SHP77 treated with DMSO at 0.1 percent for 48 hours (cell line): ENCODE measurements at places on chromosomes 2 and 18.
A peak's percentile ranks its signal among the peaks of the same experiment; 100 is the strongest.

- DNase-seq, result no peak
These were observed 32.2 kb downstream of the ZAP70 start for GRCh38 chr2:97745474-97746174.

- DNase-seq, result no peak
These were observed at the start of gene CAVIN2 for GRCh38 chr2:191846515-191847476. Gene CAVIN2 (minus strand): TSS chr2:191847088. CDS start chr2:191846925, 163 bp downstream.

GRCh38 chr2:64996871-64997307, 7.7 kb downstream of the SLC1A4 start:
- no peak for DNase-seq

DNA sequence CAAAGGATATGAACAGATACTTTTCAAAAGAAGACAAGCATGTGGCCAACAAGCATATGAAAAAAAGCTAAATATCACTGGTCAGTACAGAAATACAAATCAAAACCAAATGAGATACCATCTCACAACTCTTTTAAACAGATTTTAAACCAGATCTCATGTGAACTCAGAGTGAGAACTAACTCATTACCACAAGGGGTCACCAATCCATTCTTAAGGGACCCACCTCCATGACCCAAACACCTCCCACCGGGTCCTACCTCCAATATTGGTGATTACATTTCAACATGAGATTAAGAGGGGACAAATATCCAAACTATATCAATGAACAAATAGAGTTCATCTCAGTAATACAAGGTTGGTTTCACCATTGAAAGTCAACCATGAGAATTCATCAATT, 319.8 kb upstream of the GULP1 start:
- no peak for DNase-seq

DNA sequence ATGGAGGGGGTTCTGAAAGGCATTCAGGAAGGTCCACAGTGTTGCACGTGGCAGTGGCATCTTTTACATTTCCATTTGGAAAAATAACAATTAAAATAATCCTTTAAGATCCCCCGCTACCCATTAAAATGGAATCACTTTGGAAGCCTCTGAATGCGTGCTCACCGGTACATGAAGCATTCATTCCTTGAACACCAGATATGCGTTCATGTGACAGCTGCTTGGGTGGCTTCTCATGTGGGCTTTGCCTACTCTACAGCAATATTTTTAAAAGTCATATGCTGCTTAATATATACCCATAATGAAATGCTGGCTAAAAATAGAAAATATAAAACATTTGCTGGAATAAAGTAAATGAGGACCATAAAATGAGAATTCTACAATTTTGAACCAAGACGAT, 14.4 kb upstream of the HAAO start:
- no peak for DNase-seq

DNA sequence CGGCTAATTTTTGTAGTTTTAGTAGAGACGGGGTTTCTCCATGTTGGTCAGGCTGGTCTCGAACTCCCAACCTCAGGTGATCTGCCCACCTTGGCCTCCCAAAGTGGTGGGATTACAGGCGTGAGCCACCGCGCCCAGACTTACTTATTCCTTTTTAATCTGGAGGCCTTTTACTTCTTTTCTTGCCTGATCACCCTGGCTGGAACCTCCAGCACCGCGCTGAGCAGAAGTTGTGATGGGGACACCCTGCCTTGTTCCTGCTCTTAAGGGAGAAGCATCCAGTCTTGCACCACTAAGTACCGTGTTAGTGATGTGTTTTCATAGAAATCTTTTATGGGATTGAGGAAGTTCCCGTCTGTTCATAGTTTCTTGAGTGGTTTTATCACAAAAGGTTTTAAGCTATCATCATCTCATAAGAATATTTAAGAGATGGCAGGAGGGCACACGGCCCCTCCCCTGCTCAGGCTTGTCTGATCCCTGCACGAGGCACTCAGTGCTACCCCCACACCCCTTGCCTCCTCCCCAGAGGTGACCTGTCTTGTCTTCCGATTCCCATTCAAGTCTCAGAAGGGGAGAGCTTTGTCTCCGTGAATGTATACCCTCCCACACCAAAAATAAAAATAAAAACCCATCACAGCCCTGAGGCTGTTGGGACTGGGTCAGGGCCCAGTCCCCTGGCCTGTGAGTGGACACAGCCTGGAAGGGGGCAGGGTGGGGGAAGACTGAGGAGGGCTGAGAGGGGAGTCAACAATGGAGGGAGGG, 65.3 kb upstream of the SMAD7 start:
- DNase-seq, result no peak

DNA sequence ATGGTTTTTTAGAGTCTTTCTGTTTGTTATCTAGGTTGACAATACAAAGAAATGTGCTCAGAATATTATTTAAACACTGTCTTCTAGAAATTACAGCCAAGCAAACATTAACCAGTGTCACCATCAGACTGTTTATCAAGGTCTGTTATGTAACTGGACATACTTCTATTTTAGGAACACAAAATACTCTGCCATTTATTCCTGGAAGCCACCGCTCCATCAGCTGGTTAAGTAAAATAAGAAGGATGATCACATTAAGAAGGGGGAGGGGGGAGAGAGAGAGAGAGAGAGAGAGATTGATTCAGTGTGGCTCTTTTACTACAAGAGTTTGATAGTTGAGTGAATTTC, 47.9 kb downstream of the MBP start:
- peak; percentile 22 for DNase-seq

DNA sequence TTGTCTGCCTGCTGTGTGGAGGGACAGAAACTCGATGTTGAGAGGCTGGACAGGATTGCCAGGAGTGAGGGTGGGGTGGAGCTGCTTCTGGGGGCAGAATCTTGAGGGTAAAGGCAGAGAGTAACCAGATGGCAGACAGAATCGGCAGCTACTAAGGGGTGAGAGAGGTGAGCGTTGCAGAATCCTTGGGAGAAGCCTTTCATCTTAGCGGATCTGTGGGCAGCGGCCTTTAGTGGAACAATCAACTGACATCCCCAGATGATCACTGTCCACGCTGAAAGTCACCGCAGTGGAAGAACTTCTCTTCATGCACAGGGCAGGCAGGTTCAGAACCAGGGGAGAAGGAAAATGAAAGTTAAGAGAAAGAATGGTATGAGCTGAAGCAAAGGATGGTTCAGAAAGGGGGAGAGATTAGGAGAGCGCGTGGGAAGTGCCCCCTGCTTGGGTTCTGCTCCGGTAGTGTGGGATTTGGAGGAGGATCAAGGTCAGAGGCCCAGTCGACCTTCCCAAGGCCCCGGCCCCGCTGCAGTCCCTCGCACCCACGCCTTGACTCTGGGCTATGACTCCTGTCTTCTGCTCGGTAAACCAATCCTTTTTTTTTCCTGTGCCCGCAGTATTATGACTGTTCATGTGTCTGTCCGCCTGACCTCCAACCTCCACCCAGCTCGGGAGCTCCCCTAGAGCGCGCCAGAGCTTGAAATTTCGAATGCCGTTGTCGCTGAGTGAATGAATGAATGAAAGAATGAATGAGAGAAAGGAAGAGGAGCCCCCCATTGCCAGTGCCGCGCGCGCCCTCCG, 584 bp downstream of the BOLA3 start:
- DNase-seq, result no peak

- DNase-seq, result no peak
These were observed 247.6 kb downstream of the CDCA7 start for GRCh38 chr2:173602153-173602795.

DNA sequence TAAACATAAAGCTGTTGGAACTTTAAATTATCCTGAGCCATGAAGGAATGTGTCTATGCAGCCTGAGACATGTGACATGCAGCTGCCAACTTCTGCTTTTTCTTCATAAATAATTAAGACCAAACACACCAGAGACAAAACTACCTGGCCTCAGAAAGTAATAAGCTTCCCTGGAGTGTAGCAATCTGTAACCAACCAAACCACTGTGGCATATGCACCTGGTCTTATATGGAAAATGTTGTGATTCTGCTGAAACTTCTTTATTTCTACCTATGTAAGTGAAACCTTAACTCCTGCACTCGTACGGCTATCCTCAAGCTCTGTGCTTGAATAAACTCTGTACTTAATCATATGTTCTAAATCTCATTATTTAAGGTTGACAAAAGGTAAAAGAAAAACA, 515.0 kb downstream of the TMEM182 start:
- no peak for DNase-seq
